Renal cortex interstitium (tissue), 15 donors: ENCODE measurements at places on chromosomes 7 and 10.

GRCh38 chr10:22536620-22537019, 177.8 kb downstream of the PIP4K2A start:
- no peak for DNase-seq

GRCh38 chr7:158861004-158861787, 4.8 kb downstream of the DYNC2I1 start:
- no peak for DNase-seq

DNA sequence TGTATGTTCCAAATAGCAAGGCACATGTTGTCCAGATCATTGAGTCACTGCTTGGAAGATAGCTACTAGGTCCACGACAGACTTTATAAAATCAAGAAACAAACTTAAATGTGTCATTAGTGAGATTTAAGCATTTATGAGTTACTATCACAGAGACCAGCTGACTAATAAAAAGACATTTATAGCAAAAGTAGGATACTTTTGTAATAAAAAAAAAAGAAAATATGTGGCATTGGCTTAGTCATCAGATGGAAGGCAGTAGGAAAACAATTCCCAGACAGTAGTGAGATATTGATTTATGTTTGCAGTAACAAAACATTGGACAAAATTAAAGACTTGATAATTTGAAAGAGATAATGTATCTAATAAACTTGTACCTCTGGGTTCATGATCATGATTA, 881.0 kb upstream of the LRRN3 start:
- DNase-seq, result no peak

- DNase-seq, result no peak
These were observed 9.7 kb downstream of the CREM start for GRCh38 chr10:35136263-35136815.

- DNase-seq, result no peak
These were observed 1.2 kb downstream of the EN2 start for GRCh38 chr7:155458878-155459699.

DNA sequence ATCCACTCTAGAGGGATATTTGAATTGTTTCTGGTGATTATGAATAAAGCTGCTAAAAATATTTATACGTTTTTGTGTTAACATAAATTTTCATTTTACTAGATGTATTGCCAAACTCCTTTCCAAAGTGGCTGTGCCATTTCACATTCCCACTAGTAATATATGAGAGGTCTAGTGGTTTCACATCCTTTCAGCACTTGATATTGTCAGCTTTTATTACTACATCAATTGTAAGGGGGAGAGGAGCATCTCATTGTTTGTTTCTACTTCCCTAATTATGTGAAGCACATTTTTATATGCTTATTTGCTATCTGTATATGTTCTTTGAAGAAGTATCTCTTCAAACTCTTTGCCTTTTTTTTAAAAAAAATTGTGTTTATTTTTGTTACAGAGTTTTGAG, 184.5 kb downstream of the ADK start:
- DNase-seq, result no peak

GRCh38 chr10:75556320-75556719, 124.9 kb downstream of the LRMDA start:
- no peak for DNase-seq

DNA sequence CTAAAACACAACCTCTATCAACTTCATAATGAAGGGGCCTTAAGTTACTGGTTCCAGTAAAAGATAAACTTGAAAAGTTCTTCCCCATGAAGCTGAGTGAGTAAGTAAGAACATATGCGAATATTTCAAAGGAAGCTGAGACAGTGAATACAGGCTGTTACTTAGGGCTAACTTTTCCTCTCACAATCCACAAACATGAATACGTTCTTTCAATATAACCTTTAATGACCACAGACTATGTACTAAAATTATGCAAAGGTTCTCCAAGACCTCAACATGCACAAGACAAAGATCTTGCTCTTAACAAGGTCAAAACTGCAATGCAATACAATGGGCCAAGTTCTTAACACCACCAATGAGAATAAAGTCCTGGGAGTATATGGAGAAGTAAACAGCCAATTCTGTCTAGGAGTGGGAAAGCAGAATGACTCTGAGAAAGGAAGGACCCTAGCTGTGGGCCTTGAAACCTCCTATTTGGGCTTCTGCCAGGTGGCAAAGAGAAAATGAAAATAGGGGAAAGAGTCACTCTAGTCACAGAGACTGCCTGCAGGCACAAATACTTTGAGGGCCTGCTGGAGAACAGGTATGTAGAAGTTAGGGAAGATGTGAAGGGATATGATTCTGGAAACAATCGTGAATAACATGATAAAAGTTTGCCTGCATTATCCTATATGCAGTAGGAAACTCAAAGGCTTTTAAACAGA, 43.7 kb downstream of the OSBPL3 start:
- peak; percentile 5 for DNase-seq

- DNase-seq, result no peak
These were observed 262.1 kb upstream of the CACNA2D1 start for GRCh38 chr7:82705517-82706260.

- DNase-seq, result peak; percentile 76
These were observed 604.9 kb downstream of the LRMDA start for GRCh38 chr10:76036111-76036940.
